ENCODE measurements at places on chromosomes 16 and 17.

DNA sequence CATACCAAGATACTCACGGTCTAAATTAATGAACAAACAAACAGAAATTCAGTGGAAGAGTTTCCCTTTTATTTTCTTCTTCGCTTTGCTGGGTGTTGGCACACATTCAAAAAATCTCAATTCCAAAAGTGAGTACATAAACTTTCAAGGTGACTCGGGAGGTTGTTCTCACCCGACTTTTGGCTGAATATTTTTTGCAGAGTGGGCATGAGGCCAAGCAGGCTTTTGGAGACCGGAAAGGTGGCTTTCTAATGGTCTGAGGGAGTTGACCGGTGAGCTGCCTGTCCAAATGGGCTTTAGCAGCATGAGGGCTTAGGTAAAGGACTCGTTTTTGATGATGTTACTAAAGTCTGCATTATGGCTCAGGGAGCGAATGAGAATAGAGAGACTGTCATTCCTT lies 318.7 kb downstream of the CPPED1 start:
- no peak for DNase-seq

DNA sequence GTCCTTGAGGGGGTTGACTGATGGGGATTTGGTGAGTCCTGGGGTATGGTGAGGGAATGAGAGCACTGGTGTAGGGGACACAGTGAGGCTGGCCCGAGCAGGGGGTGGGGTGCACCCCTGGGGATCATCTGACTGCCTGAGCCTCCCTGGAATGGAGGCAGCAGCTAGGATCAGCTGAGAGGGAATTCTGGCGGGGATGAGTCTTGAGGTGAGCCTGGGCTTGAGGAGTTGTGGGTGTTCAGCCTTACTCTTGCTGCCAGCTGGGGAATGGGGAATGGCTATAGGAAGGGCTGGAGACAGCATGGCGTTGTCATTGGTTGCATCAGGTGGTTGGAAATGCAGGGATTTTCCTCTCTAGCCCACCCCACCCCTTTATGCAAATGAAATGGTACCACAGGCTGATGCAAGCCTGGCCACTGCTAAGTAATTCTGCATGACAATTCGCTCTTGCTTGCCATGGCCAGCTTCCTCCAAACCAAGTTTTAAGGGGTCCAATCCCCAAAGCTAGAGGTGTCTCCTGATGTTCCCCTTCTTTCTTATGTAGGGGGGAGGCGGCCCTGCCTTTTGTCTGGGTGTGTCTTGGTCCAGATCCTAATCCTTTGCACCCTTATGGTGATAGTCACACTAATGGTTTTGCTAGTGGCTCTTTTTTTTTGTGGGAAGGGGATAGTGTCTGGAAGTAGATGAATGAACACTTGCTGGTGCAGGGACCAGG lies 7.5 kb downstream of the NFE2L1 start:
- DNase-seq = peak; percentile 83

DNA sequence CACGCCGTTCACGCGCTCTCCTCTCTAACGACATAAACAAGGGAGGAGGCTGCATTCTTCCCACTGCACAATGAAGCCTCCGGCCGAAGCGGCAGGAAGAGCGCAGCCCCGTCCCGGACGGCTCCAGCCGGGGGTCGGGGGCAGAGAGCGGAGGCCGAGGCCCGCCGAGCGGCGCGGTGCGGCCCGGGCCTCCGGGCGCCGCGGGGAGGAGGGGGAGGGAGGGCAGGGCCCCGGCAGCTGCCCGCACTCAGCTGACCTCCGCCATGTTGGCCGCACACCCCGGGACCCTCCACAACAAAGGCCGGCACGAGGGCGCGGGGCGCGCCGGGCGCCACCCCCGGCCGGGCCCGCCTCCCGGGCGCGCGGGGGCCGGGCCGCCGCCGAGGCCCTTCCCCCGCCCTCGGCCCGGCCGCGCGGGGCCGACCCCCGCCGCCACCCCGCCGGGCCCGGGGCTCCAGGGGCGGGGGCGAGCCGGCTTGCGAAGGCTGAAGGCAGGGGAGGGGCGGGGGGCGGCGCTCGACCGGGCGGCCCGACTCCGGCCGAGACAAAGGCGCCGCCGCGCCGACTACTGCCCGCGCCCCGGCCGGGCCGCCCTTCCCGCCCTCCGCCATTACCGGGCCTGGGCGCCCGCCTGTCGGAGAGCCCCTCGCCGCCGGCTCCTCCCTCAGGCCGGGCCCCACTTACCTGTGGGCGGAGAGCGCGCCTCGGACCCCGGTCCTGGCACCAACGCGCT lies 527 bp downstream of the SIAH1 start:
- peak; percentile 73 for DNase-seq

DNA sequence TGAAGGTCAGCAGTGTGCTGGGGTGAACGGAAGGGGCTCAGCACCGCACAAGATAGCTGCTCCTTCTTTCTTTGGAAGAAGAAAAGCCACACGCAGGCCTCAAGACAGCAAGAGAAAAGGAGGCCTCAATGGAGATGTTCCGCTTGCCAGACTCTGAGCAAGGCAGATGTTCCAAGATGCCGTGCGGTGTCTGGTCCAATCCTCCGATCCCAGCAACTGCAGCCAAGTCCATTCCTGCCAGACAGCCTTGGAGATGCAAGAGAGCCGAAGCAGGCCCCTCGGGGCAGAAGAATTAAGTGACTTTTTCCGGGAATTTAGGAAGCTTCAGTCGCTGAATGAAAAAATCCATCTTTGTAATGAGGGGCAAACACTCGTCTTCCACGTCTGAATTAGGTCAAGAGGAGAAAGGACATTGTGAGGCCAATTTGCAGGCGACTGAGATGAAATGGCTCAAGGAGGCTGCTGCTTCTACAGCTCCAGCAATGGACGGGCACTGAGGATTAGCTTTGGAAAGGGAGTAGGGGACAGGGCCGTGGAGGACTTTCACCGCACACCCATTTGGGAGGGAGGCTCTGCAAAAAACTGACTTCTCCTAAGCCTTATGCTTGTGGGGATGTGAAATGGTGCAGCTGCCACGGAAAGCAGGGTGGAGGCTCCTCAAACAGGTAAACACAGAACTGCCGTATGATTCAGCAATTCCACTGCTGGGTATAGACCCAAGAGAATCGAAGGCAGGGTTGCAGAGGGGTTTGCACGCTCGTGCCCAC lies 44.7 kb downstream of the RPH3AL start:
- no peak for DNase-seq

DNA sequence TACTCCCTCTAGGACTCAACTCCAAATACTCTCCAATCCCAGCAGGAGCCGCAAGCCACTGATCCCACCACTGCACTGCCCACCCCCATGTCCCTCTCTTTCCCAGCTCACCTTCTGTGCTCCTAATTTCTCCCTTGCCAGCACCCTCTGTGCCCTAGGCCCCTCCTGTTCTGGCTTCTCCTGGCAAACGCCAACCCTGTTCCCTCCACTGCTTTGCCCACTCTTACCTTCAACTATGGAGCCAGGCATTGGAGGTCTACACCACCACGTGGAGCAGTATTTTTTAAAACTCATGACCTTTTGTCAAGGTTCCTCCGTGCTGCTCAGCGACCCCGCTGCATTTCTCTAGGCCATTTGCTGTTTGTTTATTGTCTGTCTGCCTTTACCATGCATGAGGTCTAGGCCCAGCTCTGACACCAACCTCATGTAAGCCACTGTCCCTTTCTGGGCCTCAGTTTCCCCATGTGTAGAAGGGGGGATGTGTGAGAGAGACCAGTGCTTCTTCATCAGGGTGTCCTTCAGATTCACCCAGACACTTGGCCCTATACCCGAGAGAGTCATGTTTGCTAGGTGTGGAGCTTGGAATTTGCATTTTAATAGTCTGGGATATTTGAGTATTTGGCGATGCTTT lies 4.6 kb downstream of the CCDC102A start:
- DNase-seq = peak; percentile 3

DNA sequence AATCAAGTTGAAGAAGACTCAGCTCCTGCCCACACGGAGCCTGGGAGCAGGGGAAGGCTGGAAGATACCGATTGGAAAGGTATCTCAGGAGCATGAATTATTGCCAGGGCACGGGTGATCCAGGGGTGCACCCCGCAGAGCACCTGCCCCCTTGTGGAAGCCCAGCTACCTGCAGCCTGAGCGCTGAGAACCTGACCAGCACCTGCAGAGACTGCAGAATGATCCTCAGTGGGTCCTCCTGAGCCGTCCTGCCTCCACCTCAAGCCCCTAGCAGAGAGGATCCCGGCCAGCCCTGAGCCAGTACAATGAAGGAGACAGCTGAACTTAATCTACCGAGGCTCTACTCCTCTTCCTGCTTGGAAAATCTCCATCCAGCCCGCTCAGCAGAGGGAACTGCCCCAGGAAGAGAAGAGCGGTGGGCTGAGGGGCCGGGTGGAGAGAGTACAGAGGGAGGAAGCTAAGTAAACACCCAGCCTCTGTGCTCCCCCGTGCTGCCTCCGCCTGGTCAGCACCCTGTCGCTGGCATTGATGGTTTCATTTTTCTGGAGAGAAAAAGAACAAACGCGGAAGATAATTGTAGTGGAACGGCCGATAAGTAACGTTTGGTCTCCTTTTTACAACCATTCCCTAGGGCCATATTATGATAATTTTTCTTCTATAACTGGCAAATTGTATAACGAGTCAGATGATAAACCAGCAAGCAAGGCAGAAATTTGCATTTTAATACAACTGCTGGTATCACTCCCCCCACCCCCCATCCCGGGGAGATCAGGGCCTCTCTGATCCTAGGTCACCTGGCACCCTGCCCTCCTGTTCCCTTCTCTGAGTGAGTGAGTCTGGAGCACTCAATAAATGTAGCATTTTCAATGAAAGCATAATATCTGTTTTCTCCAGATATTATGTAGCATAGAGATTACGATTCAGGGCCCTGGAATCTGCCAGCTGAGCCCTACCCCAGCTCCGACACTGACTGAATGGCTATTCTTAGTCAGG lies 204.5 kb upstream of the RPL38 start:
- peak; percentile 7 for DNase-seq

- no peak for DNase-seq
Observed at GRCh38 chr17:79825580-79825921, 13.7 kb downstream of the CBX4 start.

DNA sequence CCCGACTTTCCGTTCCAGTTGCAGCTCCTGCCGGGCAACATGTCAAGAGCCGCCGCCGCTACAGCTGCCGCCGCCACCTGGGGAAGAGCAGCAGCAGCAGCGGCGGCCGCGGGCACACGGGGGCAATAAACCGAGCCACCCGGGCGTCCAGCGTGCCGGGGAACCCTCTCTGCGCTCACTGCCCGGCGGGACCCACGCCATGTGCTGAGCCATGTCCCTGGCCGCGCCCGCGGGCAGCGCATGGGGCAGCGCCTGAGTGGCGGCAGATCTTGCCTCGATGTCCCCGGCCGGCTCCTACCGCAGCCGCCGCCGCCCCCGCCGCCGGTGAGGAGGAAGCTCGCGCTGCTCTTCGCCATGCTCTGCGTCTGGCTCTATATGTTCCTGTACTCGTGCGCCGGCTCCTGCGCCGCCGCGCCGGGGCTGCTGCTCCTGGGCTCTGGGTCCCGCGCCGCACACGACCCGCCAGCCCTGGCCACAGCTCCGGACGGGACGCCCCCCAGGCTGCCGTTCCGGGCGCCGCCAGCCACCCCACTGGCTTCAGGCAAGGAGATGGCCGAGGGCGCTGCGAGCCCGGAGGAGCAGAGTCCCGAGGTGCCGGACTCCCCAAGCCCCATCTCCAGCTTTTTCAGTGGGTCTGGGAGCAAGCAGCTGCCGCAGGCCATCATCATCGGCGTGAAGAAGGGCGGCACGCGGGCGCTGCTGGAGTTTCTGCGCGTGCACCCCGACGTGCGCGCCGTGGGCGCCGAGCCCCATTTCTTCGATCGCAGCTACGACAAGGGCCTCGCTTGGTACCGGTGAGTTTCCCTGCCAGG lies 604 bp downstream of the HS3ST3B1 start:
- no peak for DNase-seq

DNA sequence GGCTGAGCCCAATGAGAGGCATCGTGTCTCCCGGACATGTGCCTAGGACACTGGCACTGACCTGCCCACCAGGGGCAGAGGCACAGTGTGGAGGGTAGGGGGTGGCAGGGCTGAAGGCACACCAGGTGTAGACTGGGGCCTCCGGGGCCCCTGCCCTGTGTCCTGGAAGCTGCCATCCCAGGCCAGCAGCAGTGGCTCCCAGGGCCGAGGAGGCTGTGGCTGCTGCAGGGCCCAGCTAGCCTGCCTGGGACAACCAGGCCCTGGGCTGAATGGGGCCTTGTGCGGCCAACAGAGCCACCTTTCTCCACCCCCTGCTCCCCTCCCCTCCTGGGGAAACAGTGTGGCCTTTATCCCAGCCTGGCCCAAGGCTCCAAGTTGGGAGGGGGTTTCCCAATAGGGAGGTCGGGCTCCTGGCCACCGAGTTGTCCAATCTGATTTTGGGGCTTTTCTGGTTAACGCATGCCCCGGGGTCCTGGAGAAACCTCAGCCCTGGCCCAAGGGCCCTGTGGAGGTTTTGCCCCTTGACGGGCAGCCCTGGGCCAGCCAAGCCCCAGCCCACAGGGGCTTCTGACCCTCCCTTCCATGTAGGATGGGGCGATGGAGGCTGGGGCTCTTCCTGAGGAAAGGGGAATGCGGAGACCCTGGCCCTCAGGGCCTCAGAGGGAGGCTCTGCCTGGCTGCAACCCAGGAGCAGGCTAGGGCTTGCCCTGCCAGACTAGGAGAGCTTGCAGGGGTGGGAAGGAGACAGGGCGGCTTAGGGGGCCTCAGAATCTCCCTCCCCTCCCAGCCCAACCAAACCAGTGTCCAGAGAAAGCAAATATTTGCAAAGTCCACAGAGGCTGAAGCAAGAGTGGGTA lies 4.2 kb downstream of the MTSS2 start:
- no peak for DNase-seq

- DNase-seq = no peak
Observed at GRCh38 chr17:56641894-56642293, 48.4 kb downstream of the NOG start.

DNA sequence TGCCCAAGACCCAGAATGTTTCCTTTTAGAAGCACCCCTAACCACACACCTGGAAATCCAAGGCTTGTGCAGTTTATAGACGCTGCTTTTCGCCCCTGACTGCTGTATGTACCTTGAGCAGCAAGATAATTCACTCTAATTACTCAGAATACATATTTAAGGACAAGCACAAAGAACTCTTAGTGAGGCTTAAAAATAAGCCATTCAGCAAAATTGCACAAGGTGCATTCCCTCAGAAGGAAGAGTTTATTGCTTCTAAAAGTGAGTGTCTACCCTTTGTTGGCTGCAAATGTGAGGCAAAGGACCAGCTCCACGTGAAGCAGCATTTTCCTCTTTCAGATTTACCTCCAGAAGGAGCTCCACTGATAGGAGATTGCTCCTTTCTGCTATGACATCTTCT lies 208.4 kb downstream of the RBFOX1 start:
- DNase-seq = no peak

DNA sequence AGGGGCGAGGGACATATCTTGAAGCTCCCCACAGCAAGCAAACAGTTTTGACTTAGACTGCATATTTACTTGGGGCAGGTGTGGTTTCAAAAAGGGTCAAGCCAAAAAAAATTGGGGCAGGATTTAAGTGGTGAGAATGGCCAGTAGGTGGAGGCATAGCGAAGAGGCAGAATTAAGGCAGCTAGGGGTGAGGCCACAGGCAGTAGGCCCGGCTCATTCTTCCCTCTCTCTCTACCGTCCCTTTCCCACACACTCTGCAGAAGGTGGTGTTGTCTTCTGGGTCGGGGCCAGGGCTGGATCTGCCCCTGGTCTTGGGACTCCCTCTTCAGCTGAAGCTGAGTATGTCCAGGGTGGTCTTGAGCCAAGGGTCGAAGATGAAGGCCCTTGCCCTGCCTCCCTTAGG lies 2.6 kb downstream of the SHBG start:
- peak; percentile 59 for DNase-seq
